WTC11 (cell line): ENCODE measurements at places on chromosomes 11 and 22.
A peak's percentile ranks its signal among the peaks of the same experiment; 100 is the strongest.

- DNase-seq: no peak
Observed at GRCh38 chr11:78377625-78378418, 39.8 kb downstream of the GAB2 start.

DNA sequence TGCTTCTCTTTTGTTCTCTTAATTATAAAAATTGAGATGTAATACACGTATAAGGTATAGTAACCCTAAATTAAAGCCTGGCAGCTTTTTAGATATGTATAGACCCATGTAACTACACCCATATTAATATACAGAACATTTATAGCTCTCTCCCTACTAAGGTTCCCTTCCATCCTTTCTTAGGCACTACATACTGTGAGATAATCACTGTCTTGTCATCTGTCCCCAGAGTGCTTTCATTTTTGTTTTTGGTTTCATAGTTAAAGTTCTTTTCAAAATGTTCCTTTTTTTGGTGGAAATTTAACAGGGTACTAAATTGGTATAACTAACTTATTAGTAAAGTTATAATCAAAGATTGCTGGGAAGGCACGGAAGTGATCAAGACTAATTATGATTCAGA, 49.2 kb downstream of the MTMR3 start:
- DNase-seq: no peak

DNA sequence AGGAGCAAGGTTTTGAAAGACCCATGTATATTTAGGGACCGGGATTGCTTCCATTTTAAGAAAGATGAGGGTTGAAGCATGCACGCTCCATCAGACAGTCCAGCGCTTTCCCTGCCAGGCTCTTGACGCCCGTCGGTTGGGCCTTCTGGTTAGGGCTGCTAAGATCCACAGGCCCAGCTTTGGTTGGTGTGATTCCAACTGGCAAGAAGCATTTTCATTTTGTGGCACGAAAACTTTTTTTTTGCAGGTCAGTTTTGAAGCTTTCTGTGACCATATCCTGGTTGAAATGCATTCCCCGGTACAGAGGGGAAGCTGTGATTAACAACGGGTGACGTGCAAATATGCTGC, 34.3 kb upstream of the MPPED1 start:
- no peak for DNase-seq

- DNase-seq: no peak
Observed at GRCh38 chr11:77074205-77074604, 7.4 kb downstream of the CAPN5 start.

DNA sequence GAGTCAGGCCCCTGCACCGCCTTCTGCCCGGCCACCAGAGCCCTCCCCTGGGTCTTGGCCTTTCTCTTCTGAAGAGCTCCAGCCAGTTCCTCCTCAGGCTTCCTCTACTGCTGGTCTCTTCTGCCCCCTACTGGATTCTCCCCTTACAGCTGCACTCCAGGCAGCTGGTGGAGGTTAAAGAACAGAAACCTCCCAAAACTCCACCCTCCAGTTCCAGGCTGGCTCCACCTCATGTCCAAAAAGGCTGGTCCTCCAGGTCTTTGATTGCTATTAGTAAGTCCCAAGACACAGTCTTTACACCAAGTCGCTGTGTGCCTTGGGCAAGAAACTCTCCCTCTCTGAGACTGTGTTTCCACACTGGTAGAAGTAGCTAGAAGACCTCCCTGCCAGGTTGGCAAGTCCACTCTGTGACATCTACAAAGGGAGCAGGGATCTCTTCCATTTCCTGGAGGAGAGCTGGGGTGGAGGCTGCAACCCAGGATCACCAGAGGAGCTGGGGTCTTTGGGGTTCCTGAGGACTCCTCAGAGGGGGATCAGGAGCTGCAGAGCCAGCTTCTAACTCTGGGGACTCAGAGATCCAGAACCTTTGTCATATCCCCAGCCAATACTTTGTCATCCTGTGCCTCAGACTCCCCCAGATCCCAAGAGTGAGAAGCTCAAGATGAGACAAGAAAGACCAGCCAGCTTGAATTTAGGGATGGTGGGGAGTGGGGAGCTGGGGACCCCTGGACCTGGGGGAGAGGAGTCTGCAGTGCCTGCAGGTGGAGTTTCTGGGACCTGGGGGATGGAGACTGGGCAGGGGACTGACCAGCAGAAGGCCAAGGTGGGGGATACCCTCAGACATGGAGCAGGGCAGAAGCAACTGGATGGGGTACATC, 3.4 kb upstream of the IGLL5 start:
- DNase-seq: peak; percentile 83

- DNase-seq: no peak
Observed at GRCh38 chr22:23529166-23530103, 50.7 kb downstream of the IGLL1 start.

DNA sequence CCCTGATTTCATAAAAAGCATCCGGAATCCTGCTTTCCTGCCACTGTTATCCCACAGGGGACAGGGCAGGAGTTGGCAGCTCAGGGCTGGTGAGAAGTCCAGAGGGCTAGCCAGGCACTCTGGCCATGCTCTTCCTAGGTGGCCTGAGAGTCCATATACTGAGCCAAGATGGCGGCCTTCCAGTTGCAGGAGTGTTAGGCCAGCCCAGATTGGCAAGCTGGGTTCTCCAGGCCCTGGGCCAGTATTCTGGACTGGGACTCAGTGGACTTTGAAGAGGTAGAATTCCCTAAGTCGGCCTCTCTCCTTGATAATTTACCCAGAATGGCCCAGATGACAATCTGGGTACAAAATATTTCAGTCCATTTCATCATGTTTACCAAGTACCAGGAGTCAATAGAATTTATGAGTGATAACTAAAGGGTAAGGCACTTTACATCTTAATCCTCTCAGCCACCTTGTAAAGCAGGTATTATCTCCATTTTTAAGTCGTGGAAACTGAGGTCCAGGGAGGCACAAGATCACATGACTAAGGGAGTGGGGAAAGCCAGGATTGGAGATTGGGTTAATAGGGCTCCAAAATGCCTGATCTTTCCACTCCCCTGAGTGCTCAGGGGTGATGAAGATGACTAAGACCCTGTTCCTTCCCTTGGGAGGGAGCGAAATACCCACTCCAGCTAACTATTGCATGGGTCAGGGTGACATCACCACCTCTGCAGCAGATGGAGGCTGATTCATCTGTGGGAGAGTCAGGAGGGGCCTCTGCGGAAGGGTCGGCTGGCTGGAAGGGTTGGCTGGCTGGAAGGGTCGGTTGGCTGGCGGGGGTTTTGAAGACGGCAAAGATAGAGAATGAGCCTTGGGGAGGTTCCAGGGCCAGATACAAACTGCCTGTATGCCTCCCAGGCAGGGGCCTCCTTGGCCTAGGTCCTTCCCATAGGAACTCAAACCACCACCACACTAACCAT, 1.2 kb upstream of the MICALL1 start:
- no peak for DNase-seq

GRCh38 chr11:117045956-117046355, 52.3 kb downstream of the SIK3 start:
- DNase-seq: no peak

DNA sequence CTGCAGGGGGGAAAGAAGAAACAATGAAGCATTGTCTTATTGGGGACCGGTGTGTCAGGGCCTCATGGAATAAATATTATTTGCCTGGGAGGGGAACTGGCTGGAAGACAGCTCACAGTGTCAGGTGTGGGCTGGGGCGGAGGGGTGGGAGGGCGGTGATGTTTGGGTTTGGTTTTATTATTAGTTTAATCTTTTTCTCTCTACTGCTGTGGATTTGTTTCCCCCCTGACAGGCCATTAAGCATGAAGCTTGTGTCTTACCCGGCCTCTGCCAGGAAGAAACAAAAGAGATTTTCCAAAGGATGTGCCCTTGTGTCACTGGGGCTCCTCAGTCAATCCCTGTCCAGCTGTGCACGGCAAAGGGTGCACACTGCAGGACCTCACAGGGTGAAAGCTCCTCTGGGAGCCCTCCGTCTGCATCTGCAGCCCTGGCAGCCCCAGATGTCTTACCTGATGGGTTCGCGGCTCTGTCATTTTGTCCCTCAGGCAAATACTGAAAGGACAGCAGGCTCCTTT, 203.1 kb upstream of the TMEM45B start:
- DNase-seq: no peak

DNA sequence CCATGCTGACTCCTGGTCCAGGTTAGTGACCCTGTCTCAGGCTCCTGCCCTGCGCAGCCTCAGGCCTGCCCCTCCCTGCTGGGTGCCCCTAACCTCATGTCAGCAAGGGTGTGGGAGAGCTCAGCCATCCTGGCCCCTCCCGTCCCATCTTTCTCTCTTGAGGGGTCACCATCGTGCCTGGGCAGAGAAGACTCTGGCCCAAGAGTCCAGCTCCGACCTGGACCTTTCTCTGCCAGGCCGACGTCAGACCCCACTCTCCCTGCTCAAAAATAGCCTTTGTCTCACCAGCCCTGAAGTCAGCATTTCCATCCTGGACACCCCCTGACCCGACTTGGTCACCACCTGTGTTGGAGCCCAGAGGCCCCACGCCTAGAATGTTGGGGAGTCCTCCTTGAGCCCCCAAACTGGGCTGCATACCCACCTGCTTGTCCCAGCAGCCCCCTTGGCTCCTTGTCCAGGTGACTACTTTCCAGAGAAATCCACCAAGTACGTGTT, 4.9 kb downstream of the SCGB1C1 start:
- DNase-seq: no peak
